ENCODE measurements at places on chromosomes 12 and 14.

GRCh38 chr12:52234223-52234810 lies 1.3 kb downstream of the KRT7 start:
- no peak for DNase-seq

DNA sequence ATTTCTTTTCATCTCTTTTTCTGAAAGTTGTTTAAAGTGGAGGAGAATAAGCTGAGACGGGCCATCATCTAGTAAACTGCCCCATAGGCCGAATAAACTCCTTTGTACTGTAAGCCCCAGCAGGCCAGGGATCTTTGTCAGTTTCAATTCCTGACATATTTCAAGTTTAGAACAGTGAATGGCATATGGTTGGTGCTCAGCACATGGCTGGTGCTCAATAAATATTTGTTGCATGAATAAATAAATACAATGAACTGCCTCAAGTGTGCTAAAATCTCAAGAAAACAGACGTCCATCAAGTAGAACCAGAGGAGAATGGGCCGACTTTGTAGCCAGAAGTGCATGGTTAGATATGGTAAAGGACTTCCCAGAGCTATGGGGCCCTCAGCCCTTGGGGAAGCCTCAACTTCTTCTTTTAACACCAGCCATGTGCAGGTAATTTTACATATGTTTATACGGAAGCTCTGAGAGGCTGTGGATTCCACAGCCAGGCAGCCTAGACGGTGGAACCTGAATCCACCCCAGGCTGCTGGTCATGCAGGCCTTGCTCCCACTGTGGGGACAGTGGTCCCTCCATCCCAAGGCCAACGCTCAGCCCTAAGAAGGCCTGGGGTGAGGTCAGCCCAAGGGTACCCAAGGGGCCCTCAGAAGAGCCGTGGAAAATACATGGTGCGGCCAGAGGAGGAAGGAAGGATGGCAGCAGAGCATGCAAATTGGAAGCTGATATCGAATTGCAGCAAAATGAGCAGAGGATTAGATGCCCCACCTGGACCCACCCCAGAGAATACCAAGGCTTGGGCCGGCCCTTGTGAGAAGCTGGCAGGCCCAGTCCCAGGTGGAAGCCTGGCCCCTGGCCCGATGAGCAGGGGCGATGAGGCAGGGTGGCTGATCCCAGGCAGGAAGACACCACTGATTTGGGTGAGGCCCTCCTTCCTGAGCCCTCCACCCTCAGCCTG lies 8.7 kb upstream of the AQP2 start:
- DNase-seq, result no peak

- peak; percentile 47 for DNase-seq
These were observed 25.6 kb upstream of the MAP1LC3B2 start for GRCh38 chr12:116533343-116534251.

- DNase-seq, result no peak
These were observed 26.5 kb upstream of the JDP2 start for GRCh38 chr14:75401361-75401760.

DNA sequence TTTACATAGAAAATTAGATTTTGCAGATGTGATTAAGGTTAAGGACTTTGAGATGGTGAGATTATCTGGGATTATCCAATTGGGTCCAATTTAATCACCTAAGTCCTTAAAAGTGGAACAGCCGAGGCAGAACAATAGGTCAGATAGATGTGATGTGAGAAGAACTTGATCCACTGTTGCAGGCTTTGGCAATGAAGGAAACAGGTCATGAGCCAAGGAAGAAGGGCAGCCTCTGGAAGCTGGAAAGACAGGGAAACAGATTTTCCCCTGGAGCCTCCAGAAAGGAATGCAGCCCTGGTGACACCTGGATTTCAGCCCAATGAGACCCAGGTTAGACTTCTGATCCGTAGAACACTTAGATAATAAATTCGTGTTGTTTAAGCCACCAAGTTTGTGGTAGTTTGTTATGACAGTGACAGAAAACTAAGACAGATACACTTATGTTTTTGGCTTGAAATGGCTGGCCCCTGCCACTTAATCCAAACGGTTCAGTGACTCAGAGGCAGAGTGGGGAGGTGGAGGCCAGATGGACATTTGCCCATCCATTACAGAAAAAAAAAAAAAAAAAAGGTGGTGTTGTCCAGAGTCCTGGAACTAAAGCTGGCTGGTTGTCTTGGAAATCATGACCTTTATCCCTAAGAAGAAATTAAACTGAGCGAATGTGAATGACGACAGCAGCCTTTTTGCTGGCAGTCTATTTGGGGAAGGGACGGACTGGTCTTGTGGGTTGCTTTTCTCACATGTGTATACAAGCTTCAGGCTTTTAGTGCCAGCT lies 181.9 kb upstream of the NRXN3 start:
- no peak for DNase-seq

DNA sequence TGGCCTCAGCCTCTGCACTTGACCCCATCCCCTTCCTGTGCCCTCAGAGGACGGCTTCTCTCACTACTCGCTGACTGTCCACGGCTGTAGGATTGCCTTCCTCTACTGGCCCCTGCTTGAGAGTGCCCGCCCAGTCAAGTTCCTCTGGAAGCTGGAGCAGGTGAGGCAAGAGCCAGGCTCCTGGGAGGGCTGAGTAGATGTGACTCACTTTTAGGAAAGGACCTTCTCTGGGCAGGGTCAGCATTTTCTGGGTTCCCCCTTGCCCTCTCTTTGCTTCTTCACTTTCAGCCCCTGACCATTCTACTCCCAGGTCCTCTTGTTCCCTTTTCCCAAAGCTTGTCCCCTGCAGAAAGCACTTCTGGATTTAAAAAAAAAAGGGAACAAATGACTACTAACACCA lies 7.7 kb downstream of the CLSTN3 start:
- DNase-seq, result peak; percentile 57

All from CD14-positive monocyte (primary cell).